Caki2 (cell line): ENCODE measurements at places on chromosomes 12 and 14. TPM values are rescaled to one million over a fixed set of nuclear protein-coding genes. Genes with fewer than 3 reads are reported as not detected.

The RPS6KL1 gene
- total RNA-seq: 2.9 and 4.5 TPM in 2 replicates

The CFAP251 gene
- total RNA-seq: 10.8 and 12.3 TPM in 2 replicates

The SUDS3 gene
- total RNA-seq: 21.3 and 39.4 TPM in 2 replicates

The WBP11 gene
- 11.0 and 18.2 TPM in 2 replicates for total RNA-seq

DNA sequence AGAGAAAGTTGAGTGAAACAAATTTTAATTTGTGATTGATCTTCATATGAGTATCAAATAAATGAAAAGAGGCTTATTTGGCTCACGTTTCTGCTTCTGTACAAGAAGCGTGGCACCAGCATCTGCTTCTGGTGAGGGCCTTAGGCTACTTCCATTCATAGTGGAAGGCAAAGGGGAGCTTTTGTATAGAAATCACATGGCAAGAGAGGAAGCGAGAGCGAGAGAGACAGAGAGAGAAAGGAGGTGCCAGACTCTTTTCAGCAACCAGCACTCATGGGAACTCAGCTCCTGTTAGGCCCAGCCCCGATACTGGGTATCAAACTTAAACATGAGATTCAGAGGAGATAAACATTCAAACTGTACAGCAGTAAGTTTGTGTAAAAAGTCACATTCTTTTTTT lies 121.4 kb downstream of the SYNE2 start:
- no peak for DNase-seq
